Astrocyte of the cerebellum (primary cell): ENCODE measurements at places on chromosomes 5 and 9.

- no peak for DNase-seq
Measured at GRCh38 chr5:132431632-132432031, 58.9 kb downstream of the IRF1 start.

DNA sequence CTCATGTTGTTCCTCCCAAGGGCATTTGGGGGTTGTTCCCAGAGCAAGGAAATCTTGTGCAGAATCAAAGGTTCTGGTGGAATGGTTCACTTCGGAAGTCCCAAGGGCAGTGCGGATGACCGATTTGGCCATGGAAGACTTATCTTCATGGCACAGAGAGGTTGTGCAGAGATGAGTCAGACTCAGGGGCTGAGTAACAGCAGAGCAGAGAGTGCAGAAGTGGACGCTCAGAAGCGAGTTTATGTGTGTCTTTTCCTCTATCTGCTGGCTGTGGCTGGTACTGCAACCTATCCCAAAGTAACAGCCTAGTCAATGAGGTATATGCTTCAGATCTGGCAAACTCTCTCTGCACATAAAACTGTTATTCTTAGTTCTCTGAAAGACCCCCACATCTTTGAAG is 118.1 kb downstream of the DPYSL3 start:
- peak; percentile 34 for DNase-seq

GRCh38 chr5:97164846-97165245 is 18.2 kb downstream of the RIOK2 start:
- DNase-seq, result no peak

GRCh38 chr5:22850981-22851380 is 2.2 kb downstream of the CDH12 start:
- DNase-seq, result no peak

DNA sequence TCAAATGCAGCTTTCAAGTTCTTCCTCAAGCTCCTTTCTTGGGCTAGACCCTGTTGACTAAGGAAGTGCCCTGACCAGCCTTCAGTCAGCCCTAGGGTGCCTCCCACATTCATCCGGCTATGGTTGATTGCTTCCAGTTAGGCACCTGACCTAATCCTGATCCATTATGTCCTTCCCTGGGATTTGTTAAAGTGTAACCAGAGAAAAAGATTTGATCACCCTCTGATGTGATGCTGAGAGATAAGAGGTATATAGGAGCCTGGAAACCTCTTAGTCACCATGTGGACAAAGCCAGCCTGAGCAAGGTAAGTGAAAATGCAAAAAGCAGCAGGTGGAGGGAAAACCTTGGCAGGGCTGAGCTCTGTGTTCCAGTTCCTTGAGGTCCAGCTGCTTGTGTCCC is 178.8 kb upstream of the ERCC6L2 start:
- DNase-seq, result no peak

DNA sequence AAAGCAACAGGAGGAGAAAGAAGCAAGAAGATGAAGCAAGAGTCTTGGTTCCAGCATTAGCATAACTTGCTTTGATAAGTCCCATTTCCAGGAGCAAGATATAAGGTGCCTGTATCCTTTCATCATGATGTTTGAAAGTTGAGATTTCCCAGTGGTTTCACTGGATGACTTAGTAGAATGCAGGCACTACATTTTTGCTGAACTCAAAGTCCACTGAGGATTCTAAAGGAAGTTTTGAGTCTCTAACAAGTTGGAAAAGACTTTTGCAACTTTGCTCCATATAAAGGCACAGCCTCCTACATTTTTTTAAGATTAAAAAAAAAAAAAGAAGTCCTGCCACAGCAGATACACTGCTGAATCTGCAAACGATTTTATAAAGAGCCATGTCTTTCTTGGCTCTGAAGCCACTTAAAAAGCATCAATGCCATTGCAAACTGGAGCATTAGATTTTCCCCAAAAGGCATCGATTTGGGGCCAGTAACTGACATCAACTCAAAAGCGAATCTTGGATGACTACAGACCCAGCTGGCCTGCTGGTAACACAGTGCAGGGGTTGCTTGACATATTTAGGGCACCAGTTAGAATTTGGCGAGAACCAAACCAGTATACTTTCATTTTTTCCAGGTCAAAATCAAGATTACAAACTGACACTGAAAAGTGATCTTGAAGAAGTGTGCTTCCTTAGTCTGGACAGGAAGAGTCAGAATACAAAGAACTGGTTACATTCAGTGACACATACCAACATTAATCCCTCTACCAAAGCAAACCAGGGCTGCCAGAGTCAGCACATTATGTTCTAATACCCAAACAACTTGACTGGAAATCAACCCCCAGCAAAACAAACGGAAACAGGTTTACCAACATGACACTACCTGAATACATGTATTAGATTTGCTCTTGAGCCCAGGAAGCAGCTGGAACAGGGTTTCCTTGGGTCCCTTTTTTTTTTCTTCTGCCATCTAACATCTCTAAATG is 39.1 kb upstream of the KCNV2 start:
- DNase-seq, result no peak
